Esophagus muscularis mucosa (tissue), 4 donors: ENCODE measurements at places on chromosomes 2 and 18.

- no peak for DNase-seq
Measured at GRCh38 chr2:20933714-20934113, 110.2 kb downstream of the APOB start.

DNA sequence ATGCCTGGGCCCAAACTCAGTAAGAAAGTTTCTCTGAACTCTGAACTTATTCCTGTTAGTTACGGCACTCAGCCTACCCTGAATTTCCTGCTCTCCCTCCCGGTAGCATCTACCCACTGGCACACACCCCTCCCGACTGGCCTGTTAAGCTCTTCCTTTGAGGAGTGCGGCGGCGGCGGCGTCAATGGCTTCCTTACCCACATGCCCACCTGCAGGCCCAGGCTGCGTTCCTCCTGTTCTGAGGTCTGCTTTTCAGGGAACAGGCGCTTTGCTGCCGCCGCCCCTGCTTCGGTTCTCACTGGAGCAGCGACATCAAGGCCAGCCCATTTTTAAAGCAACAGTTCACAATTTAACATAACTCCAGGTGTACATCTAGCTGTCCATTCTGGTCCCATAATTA is 432.4 kb downstream of the DCDC2C start:
- DNase-seq = no peak

DNA sequence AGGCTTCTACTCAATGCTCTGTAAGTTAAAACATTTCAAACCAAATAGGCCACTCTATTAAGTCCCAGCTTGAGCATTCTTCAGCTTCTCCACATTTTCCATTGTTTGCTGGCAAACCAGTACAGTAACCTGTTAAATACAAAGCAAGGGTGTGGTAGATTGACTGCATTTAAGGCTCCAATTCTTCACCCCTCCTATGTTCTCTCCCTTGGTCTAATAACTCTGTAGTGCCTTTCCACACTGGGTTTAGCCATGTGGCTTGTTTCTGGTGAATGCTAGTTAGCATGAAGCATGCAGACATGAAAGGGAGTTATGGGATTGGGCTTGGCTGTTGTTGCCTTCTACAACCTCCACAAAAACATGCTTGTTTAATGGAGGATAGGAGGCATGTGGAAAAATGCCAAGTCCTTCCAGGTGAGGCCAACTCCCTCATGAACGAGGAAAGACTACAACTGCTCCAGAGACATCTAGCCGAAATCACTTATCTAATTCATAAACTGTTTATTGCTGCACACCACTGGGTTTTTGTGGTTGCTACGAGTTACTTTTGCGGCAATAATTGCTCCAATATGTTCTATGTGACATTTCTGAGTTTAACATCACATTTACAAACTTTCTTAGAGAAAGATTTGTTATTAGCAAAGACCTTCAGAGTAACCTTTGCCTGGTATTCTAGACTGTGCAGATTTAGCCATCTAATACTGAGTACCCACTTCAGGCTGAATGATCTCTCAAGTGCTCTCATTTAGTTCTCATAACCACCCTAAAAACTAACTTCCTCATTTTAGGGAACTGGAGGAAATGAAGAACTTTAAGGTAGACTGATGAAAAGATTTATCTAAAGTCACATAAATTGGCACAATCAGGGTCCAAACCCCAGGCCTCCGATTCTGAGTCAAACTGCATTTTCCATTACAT is 104.0 kb downstream of the SMAD2 start:
- no peak for DNase-seq

- no peak for DNase-seq
Measured at GRCh38 chr2:50347358-50348044, 684.4 kb downstream of the NRXN1 start.

DNA sequence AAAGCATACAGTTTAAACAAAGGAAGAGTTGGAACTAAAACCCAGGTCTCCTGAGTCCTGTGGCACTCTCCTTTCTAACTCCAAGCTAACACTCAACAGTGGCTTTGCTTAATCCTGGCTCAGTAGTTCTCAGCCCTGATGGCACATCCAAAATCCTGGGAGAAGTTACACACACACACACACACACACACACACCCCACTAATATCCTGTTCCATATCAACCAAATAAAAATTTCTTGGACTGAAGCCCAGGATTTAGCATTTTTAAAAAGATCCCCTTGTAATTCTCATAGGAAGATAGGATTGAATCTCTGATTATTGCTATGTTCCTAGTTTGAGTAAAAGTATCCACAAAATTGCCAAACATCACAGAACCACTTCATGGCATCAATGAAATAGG is 136.1 kb upstream of the RIOK3 start:
- no peak for DNase-seq

DNA sequence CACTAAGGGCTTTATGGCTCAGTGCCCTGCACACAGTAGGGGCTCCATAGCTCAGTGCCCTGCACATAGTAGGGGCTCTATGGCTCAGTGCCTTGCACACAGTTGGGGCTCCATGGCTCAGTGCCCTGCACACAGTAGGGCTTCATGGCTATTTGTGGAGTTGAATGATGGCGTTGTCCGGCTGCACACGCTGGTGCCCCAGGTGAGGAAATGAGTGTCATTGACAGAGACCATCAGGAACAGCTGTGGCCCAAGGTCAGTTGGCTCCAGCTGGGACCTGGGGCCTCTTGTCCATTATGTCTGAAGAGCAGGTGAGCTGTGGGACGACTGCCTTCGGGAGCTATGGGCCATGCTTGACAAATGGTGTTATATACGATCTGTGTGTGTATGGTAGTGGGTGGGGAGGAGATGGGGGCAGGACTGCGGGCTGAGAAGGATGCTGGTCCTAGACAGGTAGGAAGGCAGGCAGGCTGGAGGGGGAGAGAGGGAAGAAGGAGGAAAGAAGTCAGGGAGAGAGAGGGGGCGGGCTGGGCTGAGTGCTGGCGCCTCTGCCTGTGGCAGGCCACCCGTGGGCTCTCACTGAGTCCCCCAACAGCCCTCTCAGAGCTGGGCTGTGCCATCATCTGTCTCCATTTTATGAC is 130.6 kb downstream of the CLIP4 start:
- DNase-seq = no peak

DNA sequence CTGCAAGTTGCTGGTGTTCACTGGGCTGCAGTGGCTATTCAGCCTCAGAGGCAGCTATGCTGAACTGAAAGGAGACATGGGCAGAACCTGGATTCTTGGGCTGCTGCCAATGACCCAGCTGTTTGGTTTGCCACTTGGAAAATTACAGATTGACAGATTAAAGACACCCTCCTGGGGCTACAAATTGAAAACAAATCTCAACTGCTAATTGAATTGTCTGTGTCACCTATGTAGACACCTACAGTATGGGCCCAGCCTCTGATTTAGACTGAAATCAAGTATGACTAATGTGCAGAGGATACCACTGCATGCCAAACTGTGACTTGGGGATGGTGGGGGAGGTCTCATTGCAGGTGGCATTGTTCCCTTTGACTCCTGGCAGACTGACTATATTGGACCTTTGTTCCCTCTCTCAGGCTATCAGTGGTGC is 42.8 kb downstream of the ITSN2 start:
- DNase-seq = no peak

- DNase-seq = no peak
Measured at GRCh38 chr2:165191096-165191728, 12.6 kb downstream of the SCN3A start.

DNA sequence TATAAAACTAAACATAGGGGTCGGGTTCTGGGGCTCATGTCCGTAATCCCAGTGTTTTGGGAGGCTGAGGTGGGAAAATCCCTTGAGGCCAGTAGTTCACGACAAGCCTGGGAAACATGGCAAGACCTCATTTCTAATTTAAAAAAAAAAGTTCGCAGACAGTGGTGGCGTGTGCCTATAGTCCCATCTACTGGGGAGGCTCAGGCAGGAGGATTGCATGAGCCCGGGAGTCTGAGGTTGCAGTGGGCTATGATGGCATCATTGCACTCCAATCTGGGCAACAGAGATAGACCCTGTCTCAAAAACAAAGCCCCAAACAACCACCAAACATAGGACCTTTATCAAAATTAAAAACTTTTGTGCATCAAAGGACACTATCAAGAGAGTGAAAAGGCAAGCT is 9.8 kb upstream of the HAAO start:
- no peak for DNase-seq

GRCh38 chr2:144048631-144049060 is 471.3 kb downstream of the ZEB2 start:
- no peak for DNase-seq

- DNase-seq = no peak
Measured at GRCh38 chr2:168912901-168913369, 11.8 kb downstream of the G6PC2 start.

- DNase-seq = no peak
Measured at GRCh38 chr2:64699712-64700111, 46.0 kb upstream of the SERTAD2 start.

DNA sequence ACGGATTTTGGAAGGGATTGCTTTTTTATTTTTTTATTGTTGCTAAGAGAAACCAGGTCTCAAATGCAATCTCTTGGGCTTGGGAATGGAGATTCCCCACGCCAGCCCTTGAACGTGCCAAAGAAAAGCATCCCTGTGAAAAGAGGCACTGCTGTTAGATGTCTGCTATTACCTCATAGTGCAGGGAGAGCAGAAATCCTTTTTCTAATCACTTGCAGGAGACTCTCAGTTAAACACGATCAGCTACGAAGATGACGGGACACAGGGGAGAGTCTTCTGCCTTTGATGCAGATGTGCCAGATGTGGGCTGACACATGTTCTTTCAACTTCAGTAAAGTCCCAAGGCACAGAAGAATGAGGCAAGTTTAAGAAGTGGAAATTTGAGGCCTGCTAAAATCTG is 381.6 kb upstream of the TRIB2 start:
- DNase-seq = no peak

GRCh38 chr2:143950704-143951103 is 569.2 kb downstream of the ZEB2 start:
- DNase-seq = no peak

GRCh38 chr2:162833345-162833744 is 5.2 kb downstream of the KCNH7 start:
- no peak for DNase-seq

DNA sequence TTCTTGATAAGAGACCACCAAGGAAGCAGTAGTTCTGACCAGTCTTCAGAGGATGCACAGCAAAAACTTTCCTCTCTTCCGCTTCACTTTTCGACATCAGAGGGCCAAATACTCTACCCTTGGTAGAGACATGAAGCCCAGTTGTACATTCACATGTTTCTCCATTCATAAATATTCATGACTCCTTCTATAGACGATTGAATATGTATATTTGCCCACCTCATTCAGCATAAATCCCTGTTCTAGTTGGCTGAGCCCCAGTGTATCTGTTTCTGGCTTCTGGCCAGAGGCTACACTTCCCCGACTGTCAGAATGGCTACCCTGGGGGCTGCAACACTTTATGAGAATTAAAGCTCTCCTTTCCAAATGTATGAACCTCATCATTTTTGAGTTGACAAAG is 258.5 kb downstream of the ASXL3 start:
- no peak for DNase-seq

DNA sequence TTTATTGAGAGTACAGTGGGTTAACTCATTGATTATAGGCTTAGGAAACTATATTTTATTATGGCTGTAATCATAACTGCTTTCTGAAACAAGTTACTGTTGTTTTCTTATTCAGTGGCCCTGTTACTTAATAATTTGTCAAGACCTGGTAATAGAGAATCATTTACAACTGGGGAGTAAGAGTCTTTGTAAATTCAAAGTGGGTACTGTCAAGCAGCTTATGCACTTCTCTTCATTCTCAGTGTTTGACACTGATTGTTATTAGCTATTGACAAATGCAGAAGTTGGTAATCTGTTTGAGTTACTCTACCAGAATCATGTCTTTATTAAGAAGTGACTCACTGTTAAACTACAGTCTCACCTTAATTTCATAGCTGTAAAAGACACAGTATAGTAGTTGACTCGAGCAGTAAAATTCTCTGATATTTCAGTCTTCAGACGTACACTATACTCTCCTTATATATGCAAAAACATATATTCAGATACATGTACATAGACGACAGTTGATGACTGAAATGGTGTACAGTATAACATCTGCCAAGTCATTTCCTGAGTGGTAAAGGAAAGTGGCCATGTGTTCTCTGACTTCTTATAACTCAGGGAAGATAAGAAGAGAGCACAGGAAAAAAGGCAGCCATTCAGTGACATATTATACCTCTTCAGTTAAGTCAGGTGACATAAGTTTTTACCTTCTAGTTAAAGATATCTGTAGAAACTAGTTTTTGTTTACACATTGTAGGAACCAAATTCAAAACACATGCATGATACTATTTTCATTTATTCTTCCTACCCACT is 36.0 kb upstream of the TTC27 start:
- no peak for DNase-seq
